ENCODE measurements at places on chromosomes 1 and 21.

DNA sequence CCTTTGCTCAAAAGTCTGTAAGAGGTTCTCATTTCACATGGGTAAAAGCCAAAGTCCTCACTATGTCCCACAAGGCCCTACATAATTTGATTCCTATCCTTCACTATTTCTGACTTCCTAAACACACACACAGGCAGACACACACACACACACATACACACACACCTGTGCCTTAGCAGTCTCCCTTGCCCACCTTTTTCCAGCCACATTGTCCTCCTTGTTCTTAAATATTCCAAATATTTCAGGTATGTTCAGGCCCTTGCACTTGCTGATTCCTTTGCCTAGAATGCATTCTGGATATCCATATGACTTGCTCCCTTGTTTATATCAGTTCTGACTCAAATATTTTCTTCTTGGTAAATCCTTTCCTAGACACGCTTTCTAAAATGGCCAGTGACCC is 54.6 kb downstream of the NTNG1 start:
- no peak for DNase-seq

DNA sequence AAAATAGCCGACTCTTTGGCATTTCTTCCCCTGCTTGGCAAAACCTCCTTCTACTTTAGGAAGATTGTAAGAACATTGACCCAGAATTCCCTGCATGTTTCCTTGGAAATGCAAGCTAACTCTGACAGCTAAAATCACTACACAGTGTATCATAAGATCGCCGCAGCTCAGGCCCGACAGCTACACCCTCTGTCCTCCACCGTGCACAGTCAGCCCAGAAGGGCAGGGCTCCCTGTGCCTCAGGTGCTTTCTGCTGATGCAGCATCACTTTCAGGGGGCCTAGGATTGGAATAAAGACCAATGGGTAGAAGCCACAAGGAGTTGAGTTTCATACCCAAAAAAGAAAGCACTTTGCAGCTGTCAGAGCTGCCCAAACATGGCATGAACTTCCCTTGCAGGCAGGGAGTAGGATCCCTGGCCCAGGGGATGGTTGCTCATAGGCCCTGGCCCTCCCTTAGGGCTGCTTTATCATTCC is 145.3 kb downstream of the SEC16B start:
- no peak for DNase-seq

DNA sequence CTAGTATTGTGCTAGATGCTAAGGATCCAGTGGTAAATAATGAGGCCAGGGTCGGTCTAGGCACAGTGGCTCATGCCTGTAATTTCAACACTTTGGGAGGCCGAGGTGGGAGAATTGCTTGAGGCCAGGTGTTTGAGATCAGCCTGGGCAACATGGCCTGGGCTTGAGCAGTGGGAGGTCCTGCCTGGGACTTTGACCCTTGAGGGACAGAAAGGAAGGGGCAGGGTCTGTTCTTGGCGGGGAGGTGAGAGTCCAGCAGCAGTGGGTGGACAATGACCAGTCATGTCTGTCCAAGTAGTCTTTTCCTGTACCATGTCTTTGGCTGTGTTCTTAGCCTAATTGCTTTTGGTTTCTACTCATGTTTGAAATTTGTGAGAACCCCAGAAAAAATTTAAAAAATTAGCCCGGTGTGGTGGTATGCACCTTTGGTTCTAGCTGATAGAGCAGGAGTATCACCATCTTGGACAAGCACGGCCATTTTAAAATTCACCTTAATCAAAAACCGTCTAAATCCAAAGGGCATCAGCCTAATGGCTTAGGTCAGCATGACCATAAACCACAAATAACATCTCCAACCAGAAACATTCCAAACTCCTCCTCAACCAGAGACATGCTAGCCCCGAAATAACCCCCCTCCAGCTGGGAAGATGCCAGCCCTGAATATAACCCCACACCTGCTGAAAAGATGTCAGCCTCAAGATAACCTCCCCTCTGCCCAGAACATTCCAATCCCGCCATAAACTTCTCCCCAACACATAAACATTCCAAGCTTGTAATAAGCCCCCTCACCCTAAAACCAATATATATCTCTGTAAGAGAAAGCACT is 6.8 kb upstream of the AK2 start:
- DNase-seq = no peak

DNA sequence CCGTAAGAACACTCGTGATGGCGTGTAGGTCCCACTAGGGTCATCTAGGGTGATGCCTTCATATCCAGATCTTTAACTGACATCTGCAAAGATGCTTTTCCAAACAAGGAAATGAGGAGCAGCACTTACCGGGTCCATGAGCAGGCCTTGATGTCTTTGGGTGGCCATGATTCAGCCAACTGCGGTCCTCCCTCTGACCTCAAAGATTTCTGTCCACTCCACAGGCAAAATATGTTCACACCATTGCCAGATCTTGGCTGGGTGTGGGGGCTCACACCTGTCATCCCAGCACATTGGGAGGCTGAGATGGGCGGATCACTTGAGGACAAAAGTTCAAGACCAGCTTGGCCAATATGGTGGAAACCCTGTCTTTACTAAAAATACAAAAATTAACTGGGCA is 18.2 kb downstream of the TRPM2 start:
- DNase-seq = no peak

DNA sequence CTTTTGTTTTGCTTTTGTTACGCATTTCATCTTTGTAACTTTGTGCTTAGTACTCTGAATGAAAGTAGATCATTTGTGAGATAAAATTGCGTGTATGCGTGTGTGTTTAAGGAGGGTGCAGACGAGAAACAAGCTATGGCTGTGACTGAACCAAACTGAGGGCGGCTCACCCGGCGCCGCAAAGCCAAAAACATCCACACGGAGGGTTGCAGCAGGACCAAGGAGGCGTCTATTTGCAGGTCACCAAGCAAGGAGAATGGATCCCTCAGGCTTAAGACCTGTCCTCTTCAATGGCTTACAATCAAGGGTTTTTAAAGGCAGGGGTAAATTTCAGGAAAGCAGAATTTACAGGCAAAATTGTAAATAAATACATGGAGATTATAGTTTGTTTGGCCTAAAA is 12.8 kb downstream of the GCSAML start:
- no peak for DNase-seq

Measured in lower leg skin (tissue), 4 donors.